HFFc6 (cell line): ENCODE measurements at places on chromosomes 2 and 18. TPM values are rescaled to one million over a fixed set of nuclear protein-coding genes. Genes with fewer than 3 reads are reported as not detected.

ROCK2 gene
- 39.1 to 54.0 TPM (median 41.7 TPM) in 3 replicates for total RNA-seq

DNA sequence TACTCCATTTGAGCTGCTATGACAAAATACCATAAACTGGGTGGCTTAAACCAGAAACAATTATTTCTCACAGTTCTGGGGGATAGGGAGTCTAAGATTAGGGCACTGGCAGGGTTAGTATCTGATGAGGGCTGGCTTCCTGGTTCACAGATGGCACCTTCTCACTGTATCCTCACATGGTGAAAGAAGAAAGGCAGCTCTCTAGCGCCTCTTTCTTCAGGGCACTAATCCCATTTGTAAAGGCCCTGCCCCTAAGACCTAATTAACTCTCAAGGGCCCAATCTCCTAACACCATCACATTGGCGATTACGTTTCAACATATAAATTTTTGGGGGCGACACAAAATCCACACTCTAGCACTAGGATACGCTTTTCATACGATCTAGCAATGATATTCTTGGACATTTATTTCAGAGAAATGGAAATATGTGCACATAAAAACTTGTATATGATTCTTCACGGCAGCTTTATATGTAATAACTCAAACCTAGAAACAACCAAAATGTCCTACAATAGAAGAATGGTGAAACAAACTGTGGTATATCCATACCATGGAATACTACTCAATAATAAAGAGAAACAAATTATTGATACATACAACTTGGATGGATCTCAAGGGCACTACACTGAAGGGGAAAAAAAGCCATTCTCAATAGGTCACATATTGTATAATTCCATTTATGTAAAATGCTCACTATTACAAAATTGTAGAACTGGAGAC, 111.0 kb downstream of the BCL2L11 start:
- no peak for DNase-seq

RAB6C gene
- not detected in 3 replicates for total RNA-seq

NFATC1 gene
- 0.66 to 1.8 TPM (median 1.5 TPM) in 3 replicates for total RNA-seq

DNA sequence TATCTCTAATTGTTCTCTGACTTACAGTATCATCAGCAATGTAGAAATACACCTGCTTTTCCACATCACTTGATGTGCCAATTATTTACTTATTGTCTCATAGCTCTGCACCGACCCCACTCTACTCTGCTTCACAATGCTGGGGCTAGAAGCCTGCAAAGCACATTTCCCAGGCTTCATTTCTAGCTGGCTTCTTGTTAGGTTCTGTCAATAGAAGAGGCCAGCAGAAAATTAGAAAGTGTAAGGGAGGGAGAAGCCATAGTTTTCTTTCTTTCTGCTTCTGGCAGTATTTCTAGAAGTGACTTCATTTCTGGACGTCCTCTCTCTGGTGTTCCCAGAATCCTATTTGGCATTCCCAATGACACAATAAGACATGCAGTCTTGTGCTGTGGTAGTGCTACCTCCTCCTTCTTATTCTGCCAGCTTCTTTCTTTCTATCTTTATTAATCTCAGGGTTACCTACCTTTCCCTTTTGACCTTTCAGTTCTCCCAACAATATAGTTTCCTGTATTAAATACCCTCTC, 12.5 kb upstream of the TANC1 start:
- no peak for DNase-seq

- DNase-seq, result no peak
Measured at GRCh38 chr18:36812678-36813077, 16.1 kb downstream of the TPGS2 start.

GRCh38 chr2:449246-450067, 161.6 kb upstream of the ALKAL2 start:
- no peak for DNase-seq

DNA sequence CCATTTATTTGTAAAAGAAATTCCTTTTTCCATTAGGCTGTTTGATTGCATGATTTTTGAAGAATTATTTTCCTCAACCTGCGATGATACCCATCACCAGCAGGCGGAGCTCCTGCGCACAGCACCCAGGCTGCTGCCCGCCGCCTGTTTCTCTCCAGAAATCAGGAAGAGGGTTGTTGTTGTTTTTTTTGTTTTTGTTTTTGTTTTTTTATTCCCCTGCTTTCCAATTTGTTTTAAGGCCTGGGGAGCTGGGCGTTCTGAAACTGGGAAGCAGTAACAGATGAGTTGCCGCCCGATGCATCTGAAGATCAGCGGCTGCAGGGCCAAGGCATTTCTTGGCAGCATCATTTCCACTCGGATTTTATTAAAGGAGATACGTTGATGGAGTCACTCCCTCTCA, 132.1 kb downstream of the MBP start:
- peak; percentile 31 for DNase-seq

UGT1A7 gene
- total RNA-seq, result not detected in 2 replicates

DNA sequence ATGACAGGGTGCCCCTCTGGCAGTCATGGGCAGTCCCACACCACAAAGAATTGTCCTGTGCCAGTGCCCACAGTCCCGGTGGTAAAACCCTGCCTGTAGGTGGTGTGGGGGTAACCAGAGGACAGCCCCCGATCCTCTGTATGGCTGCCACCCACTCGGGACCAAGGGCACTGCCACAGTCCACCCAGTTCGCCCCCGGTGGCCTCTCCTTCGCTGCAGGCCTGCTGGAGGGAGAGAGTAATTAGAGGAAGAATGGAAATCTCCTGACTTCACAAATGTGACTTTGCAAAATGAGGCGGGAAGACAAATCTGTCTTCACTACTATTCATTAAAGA, 11.4 kb downstream of the GBX2 start:
- no peak for DNase-seq

DNA sequence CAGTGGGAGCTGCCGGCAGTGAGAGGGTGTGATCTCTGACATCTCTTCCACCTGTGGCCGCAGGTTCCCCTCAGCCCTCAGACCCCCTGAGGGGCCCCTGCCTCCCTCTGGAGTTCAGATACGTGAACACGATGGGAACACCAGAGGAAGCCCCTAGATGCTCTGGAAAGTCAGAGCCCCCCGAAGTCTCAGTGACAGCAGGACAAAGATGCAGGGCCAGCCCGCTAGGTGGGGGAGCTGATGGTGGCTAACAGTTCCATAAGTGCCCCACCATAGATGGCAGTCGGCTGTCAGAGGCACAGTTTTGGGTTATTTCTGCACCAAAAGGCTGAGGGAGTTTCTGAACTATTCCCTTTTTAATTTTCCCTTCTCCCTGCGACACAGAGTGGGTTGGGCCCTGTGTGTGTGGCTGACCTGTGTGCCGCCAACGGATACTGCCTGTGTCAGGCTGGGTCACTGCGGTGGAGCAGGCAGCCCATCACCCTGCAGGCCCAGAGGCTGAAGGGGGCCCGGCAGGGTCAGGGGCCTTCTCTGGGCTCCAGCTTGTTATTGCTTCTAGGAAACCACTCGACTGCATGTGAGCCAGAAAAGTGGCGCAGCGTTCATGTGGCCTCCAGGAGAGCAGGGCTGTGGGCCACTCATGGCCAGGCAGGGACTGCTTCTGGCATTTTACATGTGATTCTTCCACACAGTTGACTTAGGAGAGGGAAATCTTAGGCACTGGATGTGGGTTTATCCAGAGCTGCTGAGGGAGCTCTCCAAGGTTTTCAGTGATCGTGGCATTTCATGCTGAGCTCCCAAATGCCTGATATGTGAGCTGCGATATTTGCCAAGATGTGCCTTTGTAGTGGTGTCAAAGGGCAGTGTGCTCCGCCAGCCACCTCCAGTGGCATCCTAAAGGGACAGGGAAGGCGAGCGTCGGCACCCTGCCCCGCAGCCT, 225.1 kb downstream of the SH3RF3 start:
- no peak for DNase-seq

- no peak for DNase-seq
Measured at GRCh38 chr2:215983581-215984351, 29.6 kb downstream of the MREG start.

PLGLB1 gene
- total RNA-seq, result 1.1 TPM in 1 of 3 replicates, not detected in the others

DNA sequence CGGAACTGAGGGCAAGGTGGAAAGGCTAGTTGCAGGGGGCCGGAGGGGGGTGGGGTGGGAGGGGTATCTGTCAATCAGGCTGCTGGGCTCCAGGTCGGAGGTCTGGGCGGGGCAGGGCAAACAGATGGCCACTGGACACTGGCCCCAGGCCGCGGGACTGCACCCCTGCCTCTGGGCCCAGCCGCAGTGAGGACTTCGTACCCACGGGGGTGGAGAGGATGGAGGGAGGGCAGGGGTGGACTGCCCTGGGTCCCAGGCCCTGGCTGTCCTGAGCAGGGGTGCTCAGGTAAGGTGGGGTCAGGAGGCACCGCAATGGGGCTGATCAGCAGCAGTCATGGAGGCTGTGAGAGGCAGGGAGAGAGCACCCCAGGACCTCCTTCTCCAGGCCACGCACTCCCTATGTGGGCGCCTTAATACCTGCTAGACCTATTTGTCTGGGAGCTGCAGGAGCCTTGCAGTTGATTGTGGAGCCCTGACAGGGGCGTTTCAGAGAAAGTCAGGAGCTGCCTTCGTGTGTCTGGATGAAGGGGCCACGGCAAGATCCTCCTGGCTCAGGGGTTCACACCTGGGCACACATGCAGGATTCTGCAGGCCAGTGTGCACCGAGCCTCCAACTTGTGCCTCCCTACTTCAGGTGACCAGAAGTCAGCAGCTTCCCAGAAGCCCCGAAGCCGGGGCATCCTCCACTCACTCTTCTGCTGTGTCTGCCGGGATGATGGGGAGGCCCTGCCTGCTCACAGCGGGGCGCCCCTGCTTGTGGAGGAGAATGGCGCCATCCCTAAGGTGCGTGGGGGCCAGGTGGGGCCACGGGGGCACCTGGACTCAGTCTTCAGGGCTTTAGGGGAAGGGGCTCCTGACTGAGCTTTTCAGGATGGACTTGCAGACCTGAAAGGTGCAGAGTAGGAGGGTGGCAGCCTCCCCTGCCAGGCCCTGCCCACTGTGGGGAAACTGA, 1.5 kb downstream of the CTDSP1 start:
- DNase-seq, result no peak

GRCh38 chr2:145123606-145124005, 603.7 kb upstream of the ZEB2 start:
- peak; percentile 22 for DNase-seq

CD207 gene
- not detected in 3 replicates for total RNA-seq

DNA sequence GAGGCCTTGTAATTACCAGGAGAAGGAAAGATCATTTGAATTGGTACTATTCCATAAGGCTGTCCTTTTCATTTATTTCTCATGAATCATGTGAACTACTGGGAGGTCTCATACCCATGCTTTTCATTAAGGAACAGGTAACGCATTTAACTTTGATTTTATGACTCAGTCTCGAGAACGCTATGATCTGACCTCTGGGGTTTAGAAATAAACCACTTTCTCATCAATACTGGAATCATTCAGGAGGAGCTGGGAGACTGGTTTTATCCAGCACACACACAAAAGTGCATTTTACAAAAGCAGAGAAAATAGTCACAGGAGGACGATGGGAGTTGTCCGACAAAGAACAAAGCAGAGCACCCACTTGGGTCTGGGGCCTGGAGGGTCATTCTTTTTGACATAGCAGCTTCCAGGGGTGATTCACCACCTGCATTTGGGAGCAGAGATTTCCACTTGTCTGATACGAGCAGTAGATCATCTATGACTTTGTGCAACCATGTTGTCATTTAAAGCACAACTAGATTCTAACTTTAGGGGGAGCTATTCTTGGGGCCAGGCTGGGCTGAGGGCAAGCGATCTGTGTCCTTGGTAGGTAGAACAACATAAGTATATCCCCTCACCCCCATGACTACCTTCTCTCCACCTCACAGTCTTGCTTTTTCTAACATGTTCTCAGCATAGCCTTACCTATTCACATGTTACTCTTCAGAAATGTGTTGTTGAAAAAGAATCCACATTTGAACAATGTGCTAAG, 95.9 kb upstream of the SCG2 start:
- no peak for DNase-seq

GPAT2 gene
- 2.8 to 37.7 TPM (median 9.1 TPM) in 3 replicates for total RNA-seq

DNA sequence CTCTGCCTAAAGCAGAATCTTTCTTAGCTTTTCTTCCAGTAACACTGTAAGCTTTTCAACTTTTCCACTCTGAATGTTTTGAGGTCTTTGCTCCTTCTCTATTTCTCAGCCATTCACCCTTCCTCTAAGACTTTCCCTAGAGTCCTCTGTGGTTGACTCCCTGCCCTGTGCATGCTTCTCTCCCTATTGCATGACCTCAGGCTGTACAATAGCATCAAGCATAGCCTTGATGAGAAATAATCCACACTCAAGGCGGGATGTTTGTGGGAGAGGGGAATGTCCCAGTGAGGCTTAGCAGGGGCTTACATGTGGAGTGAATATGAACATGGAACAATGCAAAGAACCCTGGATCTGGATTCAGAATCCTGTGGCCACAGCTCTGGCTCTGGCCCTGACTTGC, 48.4 kb upstream of the IGFBP5 start:
- no peak for DNase-seq

- no peak for DNase-seq
Measured at GRCh38 chr2:192827735-192828134, 633.0 kb upstream of the TMEFF2 start.

DNA sequence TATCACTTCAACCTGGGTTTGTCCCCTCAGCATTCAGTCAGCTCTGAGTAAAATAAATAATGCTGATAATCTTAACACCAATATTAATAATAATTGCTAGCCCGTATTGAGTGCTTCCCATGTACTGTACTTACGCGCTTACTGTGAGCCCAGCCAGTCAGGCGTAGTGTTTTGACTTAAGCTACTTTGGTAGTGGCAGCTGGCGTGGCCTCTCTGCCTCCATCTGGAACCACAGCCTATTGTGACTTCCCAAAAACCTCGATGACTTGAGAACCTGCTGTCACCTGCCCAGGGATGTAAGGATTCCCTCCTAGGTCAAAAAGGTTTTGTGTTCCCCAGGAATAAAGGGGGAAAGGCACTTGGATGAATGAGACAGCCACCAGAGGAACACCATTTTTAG, 53.2 kb downstream of the SUMO1 start:
- no peak for DNase-seq

DNA sequence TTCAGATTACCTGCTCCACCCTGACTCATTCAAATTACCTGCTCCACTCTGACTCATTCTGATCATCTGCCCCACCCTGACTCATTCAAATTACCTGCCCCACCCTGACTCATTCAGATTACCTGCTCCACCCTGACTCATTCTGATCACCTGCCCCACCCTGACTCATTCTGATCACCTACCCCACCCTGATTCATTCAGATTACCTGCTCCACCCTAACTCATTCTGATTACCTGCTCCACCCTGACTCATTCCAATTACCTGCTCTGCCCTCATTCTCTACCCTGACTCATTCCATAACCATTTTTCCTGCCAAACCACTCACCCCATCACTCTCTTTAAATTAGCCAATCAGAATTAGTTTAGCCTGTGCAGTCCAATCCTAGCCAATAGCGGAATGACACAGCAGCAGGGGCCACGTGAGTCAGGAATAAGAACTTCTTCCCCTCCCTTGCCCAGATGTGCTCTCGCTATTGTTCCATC, 26.2 kb downstream of the CFAP53 start:
- DNase-seq, result no peak

GRCh38 chr2:56185582-56186046, 1.8 kb downstream of the CCDC85A start:
- peak; percentile 63 for DNase-seq

- no peak for DNase-seq
Measured at GRCh38 chr2:105904938-105905337, 160.2 kb downstream of the NCK2 start.
